ENCODE measurements at places on chromosomes 16 and 17. TPM values are rescaled to one million over a fixed set of nuclear protein-coding genes. Genes with fewer than 3 reads are reported as not detected.

Gene MED13
- 40.3 TPM for total RNA-seq

DNA sequence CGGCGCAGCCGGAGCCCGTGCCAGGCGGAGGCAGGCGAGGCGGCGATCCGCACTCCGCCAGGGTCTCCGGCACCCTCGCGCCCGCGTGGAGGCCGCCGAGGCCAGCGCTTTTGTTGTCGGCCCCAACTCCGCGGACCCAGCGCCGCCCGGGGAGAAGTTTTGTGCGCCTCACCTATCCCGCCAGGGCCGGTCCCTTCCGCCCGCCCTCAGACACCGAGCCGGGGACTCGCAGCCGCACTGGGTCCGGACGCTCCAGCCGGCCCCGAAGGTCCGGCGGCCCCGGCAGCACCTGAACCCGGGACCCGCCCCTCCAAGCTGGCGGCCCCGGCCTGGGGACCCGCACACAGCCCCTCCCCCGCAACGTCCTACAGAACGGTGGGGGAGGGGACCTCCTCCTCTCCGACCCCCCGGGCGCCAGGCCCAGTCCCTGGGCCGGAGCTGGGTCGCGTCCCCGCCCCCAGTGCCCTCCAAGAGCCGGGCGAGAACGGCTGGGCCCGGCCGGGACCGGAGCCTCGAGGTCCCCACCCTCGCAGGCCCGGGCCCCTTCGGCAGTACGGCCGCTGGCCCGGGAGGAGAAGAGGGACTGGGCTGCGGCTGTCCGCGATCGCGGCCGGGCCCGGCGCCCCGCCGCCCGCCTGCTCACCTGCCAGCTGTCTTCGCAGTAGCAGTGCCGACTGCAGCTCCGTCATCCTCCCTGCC, 698 bp downstream of the UBE2G1 start:
- peak; percentile 57 for DNase-seq
- H3K4me3 ChIP-seq = peak overlapping the region; percentile 73
- peaks cover 33% of the 10 kb centered on the region for H3K4me1 ChIP-seq

GRCh38 chr17:58680038-58680369, 11.8 kb downstream of the TEX14 start:
- no peak overlapping the region for H3K4me3 ChIP-seq
- H3K27ac ChIP-seq = no peak overlapping the region
- peaks cover 5% of the 10 kb centered on the region for H3K27me3 ChIP-seq
- H3K36me3 ChIP-seq = no peaks in the 10 kb centered on the region
- no peak for DNase-seq

DNA sequence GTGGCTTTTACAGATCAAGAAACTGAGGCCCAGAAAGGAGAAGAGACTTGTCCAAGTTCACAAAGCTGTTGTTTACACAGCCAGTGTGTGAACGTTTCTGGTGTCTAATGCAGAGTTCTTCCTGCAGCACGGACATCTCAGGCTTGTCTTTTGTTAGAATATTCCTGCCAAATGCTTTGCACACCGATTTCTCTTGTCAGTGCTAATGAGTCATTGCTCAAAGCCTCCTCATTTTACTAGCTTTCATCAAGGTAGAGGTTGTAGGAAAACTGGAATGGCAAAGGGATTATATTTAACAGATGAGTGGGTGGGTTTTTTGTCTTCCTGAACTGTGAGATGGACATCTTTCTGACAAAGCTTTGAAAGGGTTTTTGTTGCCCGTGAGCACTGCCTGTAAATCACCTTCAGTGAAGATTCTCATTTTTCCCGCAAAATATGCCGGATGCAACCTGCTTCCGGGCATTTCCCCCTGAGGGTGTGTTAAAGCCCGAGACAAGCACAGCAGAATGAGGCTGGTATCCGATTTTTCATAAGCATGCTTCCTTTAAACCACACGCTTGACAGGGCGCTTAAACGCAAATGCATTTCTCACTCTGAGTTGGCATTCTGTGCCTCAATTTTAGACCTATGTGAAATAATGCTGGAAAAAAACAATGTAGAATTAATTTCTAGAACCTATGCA, 14.7 kb downstream of the PMM2 start:
- no peaks in the 10 kb centered on the region for H3K27me3 ChIP-seq
- H3K36me3 ChIP-seq = peaks cover 65% of the 10 kb centered on the region
- no peak overlapping the region for H3K4me3 ChIP-seq
- H3K4me1 ChIP-seq = peaks cover 33% of the 10 kb centered on the region
- H3K27ac ChIP-seq = peak overlapping the region; percentile 29
- DNase-seq = no peak

DNA sequence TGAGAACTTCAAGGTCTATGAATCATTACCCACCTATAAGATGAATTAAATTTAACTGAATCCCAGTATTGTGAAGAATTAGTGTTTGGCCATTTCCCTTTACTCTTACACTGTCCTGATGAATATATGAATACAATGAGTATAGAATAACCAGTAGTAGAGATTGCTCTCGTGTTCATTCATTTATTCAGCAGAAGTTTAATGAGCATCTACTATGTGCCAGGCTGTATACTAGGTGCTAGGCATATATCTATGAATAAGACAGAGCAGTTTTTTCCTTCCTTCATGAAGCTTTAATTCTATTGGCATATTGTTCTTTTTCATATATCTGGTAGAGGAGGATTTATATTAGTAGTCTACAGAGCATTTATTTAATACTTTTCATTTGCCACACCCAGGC, 6.0 kb downstream of the GOSR1 start:
- no peak for DNase-seq
- H3K36me3 ChIP-seq = peaks cover 32% of the 10 kb centered on the region
- no peaks in the 10 kb centered on the region for H3K27me3 ChIP-seq
- H3K27ac ChIP-seq = no peak overlapping the region

DNA sequence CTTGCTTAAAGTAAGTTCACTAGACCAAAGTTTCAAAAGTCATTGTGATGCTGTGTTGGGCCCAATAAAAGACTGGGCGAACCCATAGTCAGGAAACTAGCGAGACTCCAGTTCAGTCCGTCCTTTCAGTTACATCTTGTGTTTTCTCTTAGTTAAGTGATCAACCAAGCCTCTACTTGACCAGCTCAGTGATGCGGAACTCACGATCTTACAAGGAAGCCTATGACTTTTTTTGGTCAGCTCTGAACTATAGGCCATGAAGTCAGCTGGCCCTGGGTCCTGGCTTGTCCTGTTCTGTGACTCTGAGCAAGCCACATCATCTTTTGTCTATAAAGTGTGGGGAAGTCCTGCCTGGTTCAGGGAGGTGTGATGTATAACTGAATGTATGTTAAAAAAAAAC, 21.7 kb upstream of the WSCD1 start:
- H3K36me3 ChIP-seq = no peaks in the 10 kb centered on the region
- H3K4me1 ChIP-seq = no peaks in the 10 kb centered on the region
- DNase-seq = no peak
- no peak overlapping the region for H3K27ac ChIP-seq
- peaks cover 2% of the 10 kb centered on the region for H3K27me3 ChIP-seq
- H3K4me3 ChIP-seq = no peak overlapping the region

- H3K4me3 ChIP-seq = peak overlapping the region; percentile 95
- DNase-seq = no peak
- peaks cover 18% of the 10 kb centered on the region for H3K4me1 ChIP-seq
- H3K27me3 ChIP-seq = peaks cover 9% of the 10 kb centered on the region
- peak overlapping the region; percentile 97 for H3K27ac ChIP-seq
These were observed 39.0 kb downstream of the SOST start for GRCh38 chr17:43719578-43719977.

DNA sequence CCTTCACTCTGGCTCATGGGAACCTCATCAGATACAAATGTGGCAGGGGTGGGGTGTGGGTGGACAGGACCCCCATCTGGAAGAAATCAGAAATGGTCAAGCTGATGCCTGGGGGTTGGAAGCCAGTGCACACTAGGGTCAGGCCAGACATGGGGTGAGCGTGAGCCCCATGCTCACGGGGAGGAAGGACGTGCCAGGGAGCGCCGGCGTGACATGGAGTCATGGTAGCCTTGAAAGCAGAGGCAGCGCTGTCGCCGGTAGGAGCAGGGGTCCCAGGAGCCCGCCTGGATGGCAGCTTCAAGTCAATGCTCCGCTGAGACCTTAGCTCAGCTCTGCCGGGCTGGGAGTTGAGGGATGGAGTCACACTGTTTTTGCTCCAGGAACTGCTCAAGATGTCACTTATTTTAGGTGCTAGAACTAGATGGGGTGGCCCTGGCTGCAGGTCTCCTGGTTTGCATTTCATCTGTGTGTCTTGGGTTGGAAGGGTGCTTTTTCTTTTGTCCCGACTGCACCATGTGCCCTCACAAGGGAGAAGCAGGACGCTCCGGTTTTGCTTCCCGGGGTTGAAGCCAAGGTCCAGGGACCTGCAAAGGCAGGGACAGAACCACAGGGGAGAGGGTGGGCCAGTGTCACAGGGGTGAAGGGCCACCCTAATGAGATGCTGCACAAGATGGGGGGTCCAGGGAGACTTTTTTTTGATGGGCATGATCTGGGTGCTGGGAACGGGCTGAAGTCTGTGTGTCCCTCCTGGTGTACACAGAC, 51.4 kb downstream of the USP22 start:
- no peak for DNase-seq
- H3K4me3 ChIP-seq = no peak overlapping the region
- no peaks in the 10 kb centered on the region for H3K27me3 ChIP-seq
- H3K36me3 ChIP-seq = no peaks in the 10 kb centered on the region
- no peak overlapping the region for H3K27ac ChIP-seq

- H3K27me3 ChIP-seq = no peaks in the 10 kb centered on the region
- no peak overlapping the region for H3K27ac ChIP-seq
- H3K36me3 ChIP-seq = no peaks in the 10 kb centered on the region
- H3K4me3 ChIP-seq = no peak overlapping the region
These were observed 606.3 kb upstream of the CDH11 start for GRCh38 chr16:65728167-65728566.

DNA sequence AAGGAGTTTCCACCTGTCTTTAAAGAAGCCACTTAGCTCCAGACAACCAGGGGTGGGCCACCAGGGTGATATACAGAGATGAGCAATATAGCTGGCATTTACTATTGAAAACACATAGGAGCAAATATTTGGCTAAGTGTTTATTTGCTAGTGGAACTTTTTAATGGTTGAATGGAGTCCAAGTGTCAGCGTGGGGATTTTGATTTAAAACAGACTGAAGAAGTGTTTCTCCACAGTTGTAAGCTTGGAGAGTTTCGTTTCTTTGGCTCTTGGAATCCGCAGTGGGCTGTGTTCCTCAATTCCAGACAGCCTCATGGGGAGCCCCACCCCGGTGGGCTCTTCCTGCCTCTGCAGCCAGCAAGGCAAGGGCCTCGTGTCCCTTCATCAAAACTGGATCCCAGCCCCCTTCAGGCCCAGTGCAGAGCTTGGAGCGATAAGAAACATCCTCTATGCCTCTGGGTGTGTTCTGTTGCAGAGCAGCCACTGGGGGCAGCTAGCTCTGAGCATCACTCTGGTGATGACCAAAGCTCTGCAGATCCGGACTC, 36.1 kb downstream of the NOG start:
- H3K27me3 ChIP-seq = peaks cover 2% of the 10 kb centered on the region
- H3K36me3 ChIP-seq = no peaks in the 10 kb centered on the region
- no peak overlapping the region for H3K4me3 ChIP-seq
- no peak for DNase-seq
